Jurkat, Clone E6-1 (cell line): ENCODE measurements at places on chromosomes 2 and 18.

DNA sequence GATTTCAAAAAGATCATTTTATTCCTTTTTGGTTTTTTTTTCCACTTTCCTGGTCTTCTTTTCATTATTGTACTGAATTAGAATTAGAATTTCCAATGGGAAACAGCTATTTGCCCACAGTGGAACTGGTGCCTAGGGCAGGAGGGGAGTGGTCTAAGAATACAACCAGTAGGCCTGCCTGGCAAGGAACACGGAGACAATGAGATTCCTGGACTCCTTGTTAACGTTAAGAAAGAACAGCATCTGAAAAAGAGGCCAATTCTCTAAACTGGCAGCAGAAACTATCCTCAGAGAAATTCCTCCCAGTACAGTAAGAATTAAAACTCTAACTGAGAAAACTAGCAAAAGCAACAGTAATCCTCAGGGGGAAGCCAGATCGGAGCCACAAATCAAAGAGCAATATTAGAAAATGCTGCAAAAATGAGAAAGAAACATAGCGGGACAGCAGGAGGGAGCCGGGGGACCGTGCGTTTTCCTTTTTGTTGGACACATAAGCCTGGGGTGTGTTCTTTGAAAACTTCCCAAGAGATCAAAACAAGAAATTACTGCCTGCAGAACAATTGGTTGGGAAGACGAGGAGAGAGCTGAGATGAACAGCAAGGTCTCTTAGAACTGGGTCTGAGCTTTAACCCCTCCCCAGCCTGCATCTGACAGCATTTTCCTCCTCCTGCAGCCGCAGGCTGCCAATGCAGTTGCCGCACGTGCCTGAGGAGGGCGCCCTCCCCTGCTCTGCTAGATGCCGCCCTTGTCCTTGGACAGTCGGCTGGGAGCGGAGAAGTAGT is 776.0 kb downstream of the TSN start:
- DNase-seq, result no peak

DNA sequence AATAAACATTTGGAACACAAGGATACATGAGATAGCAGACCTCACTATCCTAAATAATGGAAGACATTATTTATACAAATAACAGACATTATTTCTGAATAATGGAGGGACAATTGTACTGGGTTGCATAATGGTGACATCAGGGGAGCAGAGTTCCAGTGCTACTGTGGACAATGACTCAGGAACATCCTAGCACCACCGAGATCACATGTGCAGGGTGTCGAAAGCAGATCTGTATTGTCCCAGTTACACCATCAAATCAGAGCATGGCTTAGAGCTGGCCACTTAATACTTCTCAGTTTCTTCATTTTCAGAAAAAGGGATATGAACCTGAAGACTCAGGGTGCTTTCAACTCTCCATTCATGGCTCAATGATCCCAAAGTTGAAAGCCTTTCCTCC is 249.1 kb upstream of the RBMS1 start:
- no peak for DNase-seq

- no peak for DNase-seq
These were observed 33.0 kb upstream of the SPOPL start for GRCh38 chr2:138468617-138469016.

DNA sequence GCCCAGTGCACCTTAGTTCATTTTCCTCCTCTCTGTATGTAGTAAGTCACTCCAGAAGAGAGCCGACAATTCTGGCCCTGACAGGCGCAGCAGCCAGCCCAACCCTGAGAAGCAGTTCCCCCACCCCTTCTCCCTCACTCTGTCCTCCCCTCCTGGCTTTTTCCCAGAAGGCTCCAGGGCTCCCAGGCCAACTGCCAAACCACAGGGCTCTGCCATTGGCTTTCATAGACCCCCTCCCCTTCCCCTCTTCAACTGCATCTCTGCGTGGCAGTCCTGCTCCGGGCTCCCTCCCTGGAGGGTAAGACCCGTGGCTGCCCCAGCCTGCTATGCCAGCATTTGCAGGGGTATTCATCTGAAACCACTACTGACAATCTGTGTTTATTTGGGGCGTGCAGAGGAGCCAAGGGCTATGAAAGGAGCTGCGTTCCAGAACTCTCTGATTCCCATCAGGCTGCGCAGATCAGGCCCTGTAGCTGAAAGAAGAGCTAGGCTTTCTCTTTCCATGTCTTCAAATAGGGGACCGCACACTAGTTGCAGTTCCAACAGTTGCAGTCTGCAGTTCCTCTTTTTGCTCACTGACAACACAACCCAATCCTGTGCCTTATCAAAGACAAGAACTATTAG is 388.6 kb upstream of the TNP1 start:
- DNase-seq, result no peak
